ENCODE measurements at places on chromosomes 13 and 19.
A peak's percentile ranks its signal among the peaks of the same experiment; 100 is the strongest.

- DNase-seq, result no peak
Measured at GRCh38 chr13:95440441-95441088, 112.0 kb upstream of the CLDN10 start.

- no peak for DNase-seq
Measured at GRCh38 chr13:110869231-110869804, 45.6 kb downstream of the ANKRD10 start.

- no peak for DNase-seq
Measured at GRCh38 chr13:102440259-102440936, 38.5 kb upstream of the FGF14 start.

GRCh38 chr19:4502282-4503131 lies 15.8 kb downstream of the PLIN4 start:
- no peak for DNase-seq

DNA sequence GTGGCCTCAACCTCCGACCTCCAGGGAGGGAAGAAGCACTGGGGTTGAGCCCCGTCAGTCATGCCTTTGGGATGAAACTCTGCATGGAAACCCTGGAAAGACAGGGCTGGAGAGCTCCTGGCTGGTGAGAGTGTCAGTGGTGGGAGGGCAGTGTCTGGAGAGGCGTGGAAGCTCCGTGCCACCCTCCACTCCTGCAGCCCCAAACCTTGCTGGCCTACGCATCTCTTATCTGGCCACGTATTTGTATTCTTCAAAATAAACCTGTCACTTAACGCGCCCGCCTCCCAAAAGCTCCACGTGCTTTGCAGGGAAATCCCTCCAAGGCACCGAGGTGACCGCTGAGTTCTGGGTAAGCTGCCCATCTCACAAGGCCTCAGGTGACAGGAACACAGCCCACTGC lies 84.3 kb downstream of the TEX29 start:
- no peak for DNase-seq

- no peak for DNase-seq
Measured at GRCh38 chr19:34310494-34310981, 54.5 kb upstream of the GPI start.

DNA sequence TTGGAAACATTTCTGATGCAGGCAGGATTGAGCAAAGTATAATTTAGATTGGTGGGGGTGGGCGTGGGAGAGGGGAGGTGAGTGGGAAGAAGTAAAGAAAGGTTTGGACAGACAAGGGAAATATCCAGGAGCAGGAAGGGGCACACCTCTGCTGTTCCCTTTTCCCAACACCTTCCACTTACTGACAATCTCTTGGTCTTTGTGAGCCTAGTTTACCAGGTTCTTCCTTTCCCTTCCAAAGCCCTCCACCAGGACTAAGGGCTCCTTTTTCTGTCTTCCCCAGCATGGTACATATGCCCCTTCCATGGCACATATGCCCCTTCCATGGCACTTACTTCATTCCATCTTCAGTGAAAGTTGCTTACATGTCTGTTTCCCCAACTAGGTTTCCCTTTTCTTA lies 6.2 kb upstream of the THSD1 start:
- DNase-seq, result no peak

GRCh38 chr19:14033946-14034345 lies 2.4 kb downstream of the IL27RA start:
- DNase-seq, result no peak

GRCh38 chr19:44212866-44213346 lies 574 bp downstream of the ZNF227 start:
- DNase-seq, result peak; percentile 24

- DNase-seq, result no peak
Measured at GRCh38 chr13:94658926-94659597, 53.3 kb downstream of the SOX21 start.

DNA sequence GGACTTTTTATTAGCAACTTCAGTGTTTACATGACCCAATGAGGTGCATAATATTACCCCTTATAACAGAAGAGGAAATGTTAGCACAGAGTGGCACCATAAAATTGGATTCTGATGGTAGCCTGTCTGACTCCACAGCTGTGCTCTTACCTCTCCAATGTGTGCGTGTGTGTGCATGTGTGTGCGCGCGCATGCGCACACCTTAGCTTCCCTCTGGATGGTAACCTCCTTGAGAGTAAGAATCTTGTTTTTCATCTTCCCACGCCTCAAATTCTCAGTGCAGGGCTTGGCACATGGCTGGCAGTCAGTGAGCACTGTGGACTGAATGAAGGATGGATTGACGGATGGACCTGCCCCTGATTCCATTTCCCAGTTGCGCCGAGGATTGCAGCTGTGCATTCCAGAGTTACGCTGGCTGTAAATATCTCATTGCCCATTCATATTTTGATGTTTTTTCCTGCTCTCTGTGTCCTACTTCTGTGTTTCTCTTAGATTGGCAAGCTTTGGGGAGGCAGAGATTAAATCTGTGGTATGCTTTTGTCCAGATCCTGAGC lies 99.2 kb upstream of the WASF3 start:
- no peak for DNase-seq

DNA sequence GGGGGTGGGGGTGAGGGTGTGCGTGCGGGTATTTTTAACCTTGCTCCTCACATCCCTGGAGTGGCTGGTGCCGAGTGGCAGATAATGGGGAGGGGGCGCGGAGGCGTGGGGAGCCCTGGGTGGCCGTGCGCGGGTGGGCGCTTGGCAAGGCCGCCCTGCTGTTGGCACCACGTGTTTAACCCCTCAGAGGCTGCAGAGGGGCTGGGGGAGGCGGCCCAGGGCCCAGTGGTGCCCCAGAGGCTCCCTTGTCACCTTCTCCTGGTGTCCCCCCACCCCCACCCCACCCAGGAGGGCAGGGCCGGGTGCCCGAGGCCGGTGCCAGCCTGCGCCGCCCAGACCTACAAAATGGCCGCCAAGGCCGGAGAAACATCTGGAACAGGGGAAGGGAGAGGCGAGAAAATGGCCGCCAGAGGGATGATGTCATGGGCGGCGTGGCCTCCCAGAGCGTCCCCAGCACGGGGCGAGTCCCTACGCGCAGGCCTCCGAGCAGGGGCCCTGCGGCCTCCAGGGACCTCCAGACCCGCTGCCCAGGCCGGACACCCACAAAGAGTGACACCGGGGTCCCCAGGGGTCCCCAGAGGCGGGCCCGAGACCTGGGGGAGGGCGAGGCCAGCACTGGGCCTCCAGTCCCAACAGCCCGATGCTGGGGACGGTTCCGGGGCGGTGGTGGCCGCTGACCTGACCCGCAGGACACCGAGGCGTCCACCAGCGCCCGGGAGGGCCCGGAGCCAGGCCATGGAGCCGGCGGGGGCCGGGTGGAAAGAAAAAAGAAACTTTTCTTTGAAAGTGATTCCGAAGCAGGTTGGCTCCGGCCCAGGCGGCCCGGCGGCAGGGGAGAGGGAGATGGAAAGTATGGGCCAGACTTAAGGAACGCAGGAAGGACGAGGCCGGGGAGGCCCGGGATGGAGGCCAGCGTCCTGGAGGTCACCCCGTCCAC lies 38.2 kb downstream of the NFIC start:
- no peak for DNase-seq

GRCh38 chr19:29687897-29688728 lies 22.9 kb downstream of the PLEKHF1 start:
- no peak for DNase-seq

GRCh38 chr13:85970727-85971126 lies 171.5 kb upstream of the SLITRK6 start:
- DNase-seq, result no peak

- peak; percentile 74 for DNase-seq
Measured at GRCh38 chr19:12796146-12797071, 5.1 kb downstream of the JUNB start.

DNA sequence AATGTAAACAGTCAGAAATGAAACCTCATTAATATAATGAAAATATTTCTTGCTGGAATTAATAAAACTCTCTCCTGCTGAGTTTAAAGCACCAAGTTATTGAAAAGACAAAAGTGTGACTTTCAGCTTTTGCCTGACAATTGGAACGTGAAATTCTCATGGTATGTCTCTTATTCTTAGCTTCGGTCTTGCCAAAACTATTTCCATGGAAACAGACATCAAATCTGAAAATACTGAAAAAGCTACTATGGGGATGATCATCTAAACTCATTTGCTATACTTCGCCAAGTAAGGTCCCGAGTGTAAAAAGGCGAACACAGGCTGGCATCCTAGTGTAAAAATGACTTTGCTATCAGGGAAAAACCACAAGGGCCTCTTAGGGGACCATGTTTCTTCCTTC lies 22.8 kb downstream of the HTR2A start:
- no peak for DNase-seq

- DNase-seq, result no peak
Measured at GRCh38 chr13:100365680-100366079, 222.9 kb downstream of the GGACT start.

DNA sequence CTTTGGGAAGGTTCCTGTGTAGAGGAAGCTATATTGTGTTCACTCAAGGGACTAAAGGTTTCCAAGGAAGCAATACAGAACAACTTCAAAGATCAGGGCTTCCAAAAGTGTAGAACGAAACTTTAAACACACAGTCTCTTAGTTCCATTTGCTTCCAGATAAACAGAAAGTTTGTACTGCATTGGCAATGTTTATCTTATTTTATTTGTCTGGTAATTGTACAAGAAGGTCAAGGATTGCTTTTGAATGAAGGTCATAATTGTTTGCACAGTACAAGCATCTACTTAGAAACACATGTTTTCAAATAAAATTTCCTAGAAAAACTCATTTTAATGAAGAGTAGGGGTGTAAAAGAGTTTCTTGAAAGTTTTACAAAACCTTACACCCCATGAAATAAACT lies 712.7 kb upstream of the SGCG start:
- DNase-seq, result no peak

DNA sequence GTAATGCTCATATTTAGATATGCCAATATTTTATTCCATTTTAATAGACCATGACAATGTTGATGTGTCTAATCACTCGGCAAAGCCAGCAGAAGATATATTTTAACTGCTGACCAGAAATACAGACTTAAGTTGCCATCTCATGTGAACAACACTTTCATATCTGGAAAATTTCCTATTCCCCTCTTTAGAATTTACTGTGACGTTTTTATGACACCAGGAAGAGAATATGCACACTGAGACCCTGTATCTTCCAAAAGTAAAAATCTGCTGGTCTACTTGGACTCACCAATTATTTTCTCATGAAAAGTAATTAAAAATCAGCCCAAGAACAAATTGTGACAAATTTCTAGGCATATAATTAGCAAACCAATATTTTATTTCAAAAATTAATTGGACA lies 2.1 kb downstream of the PROSER1 start:
- no peak for DNase-seq

DNA sequence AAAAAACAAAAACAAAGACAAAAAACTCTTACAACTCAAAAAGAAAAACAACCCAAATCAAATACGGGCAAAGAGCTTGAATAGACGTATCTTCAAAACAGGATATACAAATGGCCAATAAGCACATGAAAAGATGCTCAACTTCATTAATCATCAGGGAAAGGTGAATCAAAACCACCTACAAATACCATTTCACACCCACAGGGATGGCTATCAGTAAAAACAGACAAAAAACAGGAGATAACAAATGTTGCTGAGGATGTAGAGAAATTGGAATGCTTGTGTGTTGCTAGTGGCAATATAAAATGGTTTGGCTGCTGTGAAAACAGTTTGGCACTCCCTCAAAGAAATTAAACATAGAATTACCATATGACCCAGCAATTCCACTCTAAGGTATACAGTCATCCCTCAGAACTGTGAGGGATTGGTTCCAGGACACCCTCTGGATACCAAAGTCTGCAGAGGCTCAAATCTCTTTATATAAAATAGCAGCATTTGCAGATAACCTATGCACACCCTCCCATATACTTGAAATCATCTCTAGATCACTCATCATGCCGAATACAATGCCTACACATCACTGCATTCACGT lies 29.7 kb downstream of the MLLT1 start:
- no peak for DNase-seq

GRCh38 chr13:34719060-34719875 lies 222.8 kb upstream of the NBEA start:
- no peak for DNase-seq

- no peak for DNase-seq
Measured at GRCh38 chr13:102697929-102698648, 3.2 kb upstream of the METTL21C start.

- DNase-seq, result no peak
Measured at GRCh38 chr13:106491928-106492587, 43.4 kb downstream of the EFNB2 start.

Measured in NCI-H1694 treated with DMSO at 0.1 percent for 48 hours (cell line).